Sigmoid colon (tissue), 7 donors: ENCODE measurements at places on chromosomes 7 and 10. TPM values are rescaled to one million over a fixed set of nuclear protein-coding genes. Genes with fewer than 3 reads are reported as not detected.

DNA sequence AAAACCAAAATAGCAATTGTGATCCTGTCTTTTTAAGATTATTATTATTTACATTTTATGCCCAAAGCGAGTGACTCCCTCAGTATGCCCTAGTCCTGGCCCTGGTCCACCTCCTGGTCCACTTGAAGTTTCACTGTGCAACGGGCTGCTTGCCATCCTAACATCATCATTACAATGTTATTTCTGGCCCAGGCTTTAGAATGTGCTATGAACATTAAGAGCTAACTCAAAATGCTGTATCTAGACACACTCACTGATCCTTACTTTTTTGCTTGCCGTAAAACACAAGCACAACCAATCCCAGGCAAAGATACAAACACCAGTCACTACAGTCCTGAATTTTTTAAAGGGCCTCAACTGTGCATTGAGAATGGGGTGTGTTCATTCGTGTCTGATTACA lies 38.4 kb downstream of the RHOBTB1 start:
- H3K27ac ChIP-seq, result peak overlapping the region; percentile 69
- peak; percentile 89 for DNase-seq
- no peaks in the 10 kb centered on the region for H3K36me3 ChIP-seq
- H3K4me1 ChIP-seq, result peaks cover 47% of the 10 kb centered on the region
- H3K4me3 ChIP-seq, result no peak overlapping the region

- peaks cover 15% of the 10 kb centered on the region for H3K4me1 ChIP-seq
- H3K4me3 ChIP-seq, result peak within 1 kb of the TSS; percentile 58
- peak within 1 kb of the TSS; percentile 63 for H3K27ac ChIP-seq
- peaks cover 10% of the 10 kb centered on the region for H3K27me3 ChIP-seq
Measured at GRCh38 chr10:96720422-96721206, at the start of gene PIK3AP1. Gene PIK3AP1, minus strand, starts transcription at chr10:96720514. Its CDS starts 120 bp downstream, at chr10:96720394.

GRCh38 chr10:84261236-84261915 lies 16.5 kb downstream of the RGR start:
- H3K27ac ChIP-seq, result no peak overlapping the region
- no peak for DNase-seq
- no peak overlapping the region for H3K4me3 ChIP-seq
- H3K27me3 ChIP-seq, result no peaks in the 10 kb centered on the region
- H3K4me1 ChIP-seq, result no peaks in the 10 kb centered on the region

DNA sequence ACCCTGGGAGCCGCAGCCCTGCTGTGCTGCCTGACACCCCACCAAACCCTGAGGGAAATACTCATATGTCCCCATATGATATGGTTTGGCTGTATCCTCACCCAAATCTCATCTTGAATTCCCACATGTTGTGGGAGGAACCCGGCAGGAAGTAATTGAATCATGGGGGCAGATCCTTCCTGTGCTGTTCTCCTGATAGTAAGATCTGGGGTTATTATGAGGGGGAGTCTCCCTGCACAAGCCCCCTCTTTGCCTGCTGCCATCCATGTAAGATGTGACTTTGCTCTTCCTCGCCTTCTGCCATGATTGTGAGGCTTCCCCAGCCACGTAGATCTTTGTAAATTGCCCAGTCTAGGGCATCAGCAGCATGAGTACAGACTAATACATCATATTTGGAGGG lies 68.7 kb downstream of the RGS10 start:
- H3K4me1 ChIP-seq, result no peaks in the 10 kb centered on the region
- H3K4me3 ChIP-seq, result no peak overlapping the region
- no peak for DNase-seq
- H3K36me3 ChIP-seq, result no peaks in the 10 kb centered on the region
- H3K27ac ChIP-seq, result no peak overlapping the region

- DNase-seq, result peak; percentile 89
- H3K4me3 ChIP-seq, result peak within 1 kb of the TSS; percentile 92
- H3K36me3 ChIP-seq, result no peaks in the 10 kb centered on the region
- no peaks in the 10 kb centered on the region for H3K27me3 ChIP-seq
Measured at GRCh38 chr7:88219781-88220747, at the start of gene SRI. Gene SRI, minus strand, starts transcription at chr7:88220038. Its CDS starts 12 bp downstream, at chr7:88220026.

- H3K4me1 ChIP-seq, result no peaks in the 10 kb centered on the region
- no peaks in the 10 kb centered on the region for H3K27me3 ChIP-seq
- H3K27ac ChIP-seq, result no peak overlapping the region
- no peaks in the 10 kb centered on the region for H3K36me3 ChIP-seq
- H3K4me3 ChIP-seq, result no peak overlapping the region
- no peak for DNase-seq
Measured at GRCh38 chr7:47540387-47541350, 41.2 kb downstream of the TNS3 start.

- H3K4me1 ChIP-seq, result peaks cover 14% of the 10 kb centered on the region
- no peaks in the 10 kb centered on the region for H3K36me3 ChIP-seq
- H3K27me3 ChIP-seq, result no peaks in the 10 kb centered on the region
- no peak overlapping the region for H3K4me3 ChIP-seq
Measured at GRCh38 chr7:7913504-7913903, 55.1 kb upstream of the GLCCI1 start.

GRCh38 chr10:122376364-122376961 lies 2.0 kb downstream of the PLEKHA1 start:
- DNase-seq, result no peak
- peak overlapping the region; percentile 98 for H3K27ac ChIP-seq
- no peaks in the 10 kb centered on the region for H3K4me1 ChIP-seq
- no peak overlapping the region for H3K4me3 ChIP-seq
- no peaks in the 10 kb centered on the region for H3K27me3 ChIP-seq

- H3K27me3 ChIP-seq, result no peaks in the 10 kb centered on the region
- no peak overlapping the region for H3K27ac ChIP-seq
- no peaks in the 10 kb centered on the region for H3K36me3 ChIP-seq
- H3K4me1 ChIP-seq, result no peaks in the 10 kb centered on the region
- no peak for DNase-seq
- H3K4me3 ChIP-seq, result no peak overlapping the region
Measured at GRCh38 chr10:82228701-82229100, 353.7 kb downstream of the NRG3 start.

- no peaks in the 10 kb centered on the region for H3K4me1 ChIP-seq
- H3K27me3 ChIP-seq, result no peaks in the 10 kb centered on the region
Measured at GRCh38 chr10:107056182-107056581, 108.3 kb downstream of the SORCS1 start.

DNA sequence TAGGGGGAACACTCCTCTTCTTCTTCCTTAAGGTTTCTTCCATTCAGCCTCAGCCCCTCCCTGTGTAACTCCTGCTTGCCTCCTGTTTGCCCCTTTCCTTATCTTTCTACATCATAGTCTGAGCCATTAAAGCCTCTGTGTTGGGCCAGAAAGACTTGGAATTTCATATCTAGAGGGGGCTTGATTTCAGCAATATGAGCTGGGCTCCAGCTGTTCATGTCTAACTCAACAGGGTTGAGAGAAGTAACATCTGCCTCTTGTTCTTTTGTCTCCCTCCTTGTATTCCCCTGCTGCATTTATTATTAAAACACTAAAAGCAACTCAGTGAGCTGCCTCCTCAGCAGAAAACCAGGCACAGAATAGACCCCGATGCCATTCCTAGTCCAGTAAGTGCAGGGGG lies 17.6 kb downstream of the SEC24C start:
- peaks cover 66% of the 10 kb centered on the region for H3K36me3 ChIP-seq
- no peak overlapping the region for H3K27ac ChIP-seq
- peak; percentile 11 for DNase-seq
- no peaks in the 10 kb centered on the region for H3K27me3 ChIP-seq

DNA sequence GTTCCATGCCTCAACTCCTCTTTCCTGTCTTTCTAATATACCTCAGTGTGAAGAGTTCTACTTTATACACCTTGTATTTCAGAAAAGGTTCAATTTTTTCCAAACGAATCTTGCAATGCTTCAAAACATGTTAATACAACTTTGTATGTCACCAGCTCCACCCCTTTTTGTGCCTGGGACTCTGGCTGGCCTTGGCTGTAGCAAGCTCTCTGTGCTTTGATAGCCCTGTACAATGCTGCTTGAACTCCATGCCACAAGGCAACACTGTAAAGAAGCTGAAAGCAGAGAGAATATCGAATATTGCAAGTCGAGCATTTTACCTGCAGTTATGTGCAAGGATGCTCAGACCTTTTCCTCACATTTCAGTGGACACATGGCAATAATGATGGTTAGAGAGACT lies 52.5 kb downstream of the PANK1 start:
- no peak for DNase-seq
- peaks cover 11% of the 10 kb centered on the region for H3K4me1 ChIP-seq
- no peaks in the 10 kb centered on the region for H3K27me3 ChIP-seq
- no peak overlapping the region for H3K4me3 ChIP-seq
- H3K27ac ChIP-seq, result peak overlapping the region; percentile 64

The PON1 gene
- not detected for total RNA-seq

The TAS2R41 gene
- 1.6 TPM for total RNA-seq

GRCh38 chr10:11830836-11831519 lies 7.8 kb downstream of the PROSER2 start:
- H3K27ac ChIP-seq, result no peak overlapping the region
- no peaks in the 10 kb centered on the region for H3K4me1 ChIP-seq
- DNase-seq, result peak; percentile 13
- no peaks in the 10 kb centered on the region for H3K36me3 ChIP-seq

- no peaks in the 10 kb centered on the region for H3K4me1 ChIP-seq
- DNase-seq, result no peak
- no peak overlapping the region for H3K27ac ChIP-seq
Measured at GRCh38 chr7:37719077-37719476, 35.5 kb downstream of the GPR141 start.

The MAGI2 gene
- 26.9 TPM for total RNA-seq

- no peak for DNase-seq
- no peaks in the 10 kb centered on the region for H3K36me3 ChIP-seq
- no peak overlapping the region for H3K27ac ChIP-seq
- no peaks in the 10 kb centered on the region for H3K4me1 ChIP-seq
- H3K4me3 ChIP-seq, result no peak overlapping the region
Measured at GRCh38 chr10:117398029-117398428, 22.8 kb upstream of the PDZD8 start.

DNA sequence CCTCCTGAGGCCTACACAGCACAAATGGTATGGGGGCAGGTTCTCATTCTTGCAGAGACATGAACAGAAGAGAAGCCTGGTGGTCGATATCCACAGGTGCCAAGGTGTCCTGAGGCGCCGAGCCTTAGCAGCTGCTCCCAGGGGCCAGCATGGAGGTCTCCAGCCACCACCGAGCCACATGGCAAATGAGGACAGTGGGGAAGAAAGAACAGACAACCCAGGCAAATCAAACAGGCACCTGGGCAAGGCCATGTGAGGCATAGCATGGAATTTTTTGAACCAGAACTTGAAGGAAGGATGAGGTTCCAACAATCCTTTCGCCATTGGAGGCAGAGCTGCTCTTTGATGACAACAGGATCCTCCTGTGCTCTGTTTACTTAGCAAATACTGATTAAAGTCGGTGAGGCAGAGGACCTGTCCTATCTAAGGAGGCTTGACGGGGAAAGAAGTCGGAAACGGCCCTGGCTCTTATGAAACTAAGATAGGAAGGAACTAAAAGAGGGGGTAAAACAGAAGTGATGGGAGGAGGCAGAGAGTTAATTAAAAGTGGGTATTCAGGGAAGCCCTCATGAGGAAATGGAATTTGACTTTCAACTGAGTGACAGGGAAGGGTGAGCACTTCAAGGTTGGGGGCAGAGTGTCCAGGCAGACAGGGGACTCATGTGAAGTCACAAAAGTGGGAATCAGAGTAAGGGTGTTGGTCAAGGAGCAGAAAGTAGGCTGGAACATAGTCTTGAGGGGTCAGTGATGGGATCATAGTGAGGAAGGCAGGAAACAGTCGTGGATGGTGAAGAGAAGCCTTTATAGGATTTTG lies 8.6 kb upstream of the CALML3 start:
- H3K4me1 ChIP-seq, result no peaks in the 10 kb centered on the region
- peak; percentile 19 for DNase-seq
- H3K27ac ChIP-seq, result no peak overlapping the region
- H3K4me3 ChIP-seq, result no peak overlapping the region

The NOS3 gene
- total RNA-seq, result 1.3 TPM

DNA sequence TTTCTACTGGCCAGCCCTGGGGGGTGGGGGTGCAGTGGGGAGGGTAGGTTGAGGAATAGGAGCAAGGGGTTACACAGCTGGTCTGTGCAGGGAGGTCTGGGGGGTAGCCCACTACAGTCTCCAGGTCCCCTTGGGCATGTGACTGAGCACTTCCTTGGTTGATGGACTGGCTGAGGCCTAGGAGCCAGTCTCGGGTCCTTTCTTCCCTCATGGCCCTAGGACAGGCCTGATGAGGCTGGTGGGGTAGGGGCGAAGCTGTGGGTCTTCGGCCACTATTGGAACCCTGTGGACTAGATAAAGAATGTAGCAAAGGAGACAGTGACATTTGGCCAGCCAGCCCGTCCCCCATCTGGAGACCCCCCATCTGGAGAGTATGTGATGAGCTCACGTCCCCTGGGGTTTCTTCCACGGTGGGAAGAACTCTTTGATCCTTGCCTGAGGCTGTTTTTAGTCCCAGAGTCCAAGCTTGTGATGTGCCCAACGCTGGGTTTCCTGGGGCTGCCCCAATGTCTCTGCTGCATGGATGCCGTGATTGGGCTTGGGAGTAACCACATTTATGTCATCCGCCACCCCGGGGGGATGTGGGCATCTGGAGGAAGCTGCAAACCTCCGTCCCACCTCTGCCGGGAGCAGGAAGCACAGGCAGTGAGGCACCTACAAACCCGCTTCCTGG lies 20.7 kb downstream of the FAM241B start:
- H3K27me3 ChIP-seq, result no peaks in the 10 kb centered on the region
- no peaks in the 10 kb centered on the region for H3K36me3 ChIP-seq
- no peak for DNase-seq
- H3K27ac ChIP-seq, result no peak overlapping the region
- no peak overlapping the region for H3K4me3 ChIP-seq
- H3K4me1 ChIP-seq, result no peaks in the 10 kb centered on the region

DNA sequence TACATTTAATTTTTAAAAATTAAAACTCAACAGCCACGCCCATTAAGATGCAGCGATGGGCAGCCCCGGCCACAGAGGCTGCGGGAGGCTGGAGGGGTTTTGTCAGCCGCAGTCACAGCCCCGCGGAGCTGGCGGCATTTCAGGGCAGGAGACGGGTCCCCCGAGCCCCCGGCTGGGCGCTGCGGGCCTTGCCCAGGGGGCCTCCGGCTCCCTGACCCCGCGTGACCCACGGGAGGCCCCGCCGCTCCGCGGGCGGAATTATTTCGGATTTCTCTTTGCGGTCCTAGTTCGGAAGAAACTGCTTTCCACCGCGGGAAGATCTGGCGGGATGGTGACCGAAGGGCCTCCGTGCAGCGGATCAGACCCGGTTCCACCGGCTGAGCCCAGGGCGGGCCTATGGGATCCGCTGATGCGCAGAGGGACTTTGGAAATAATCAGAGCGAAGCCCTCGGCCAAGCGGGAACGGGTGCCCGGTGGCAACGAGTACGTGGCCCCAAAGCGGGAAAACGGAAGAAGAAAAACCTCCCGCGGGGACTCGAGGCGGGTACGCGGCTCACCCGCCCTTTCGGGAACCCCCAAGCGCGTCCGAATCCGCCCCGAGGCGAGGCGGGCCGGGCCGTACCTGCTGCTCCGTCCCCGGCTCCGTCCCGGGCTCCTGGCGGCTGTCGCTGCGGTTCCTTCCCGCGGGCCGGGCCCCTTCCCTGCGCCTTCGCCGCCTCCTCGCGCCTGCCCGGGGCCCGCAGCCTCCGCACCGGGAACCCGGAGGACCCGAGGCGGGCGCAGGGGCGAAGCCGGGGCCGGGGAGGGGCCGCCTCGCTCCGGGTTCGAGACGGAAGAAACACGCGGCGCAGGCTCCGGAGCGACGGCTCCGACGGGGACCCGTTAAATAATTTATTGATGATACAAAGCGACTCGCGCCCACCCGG lies 1.7 kb downstream of the NKX6-2 start:
- H3K4me1 ChIP-seq, result peaks cover 43% of the 10 kb centered on the region
- no peak for DNase-seq
- H3K27me3 ChIP-seq, result peaks cover 84% of the 10 kb centered on the region
- H3K27ac ChIP-seq, result no peak overlapping the region
- no peak overlapping the region for H3K4me3 ChIP-seq

GRCh38 chr10:101672536-101672935 lies 22.4 kb downstream of the FBXW4 start:
- no peak overlapping the region for H3K27ac ChIP-seq
- DNase-seq, result no peak
- no peaks in the 10 kb centered on the region for H3K27me3 ChIP-seq
- H3K4me1 ChIP-seq, result no peaks in the 10 kb centered on the region

The HMX2 gene
- total RNA-seq, result not detected

The MMD2 gene
- total RNA-seq, result not detected

The OR2A1 gene
- total RNA-seq, result 0.14 TPM
